A673 (cell line): ENCODE measurements at places on chromosomes 4 and X.

- no peaks in the 10 kb centered on the region for H3K4me1 ChIP-seq
- H3K36me3 ChIP-seq, result no peaks in the 10 kb centered on the region
- peak; percentile 58 for DNase-seq
- no peaks in the 10 kb centered on the region for H3K27me3 ChIP-seq
These were observed 46.9 kb upstream of the SLC25A4 start for GRCh38 chr4:185096032-185096653.

DNA sequence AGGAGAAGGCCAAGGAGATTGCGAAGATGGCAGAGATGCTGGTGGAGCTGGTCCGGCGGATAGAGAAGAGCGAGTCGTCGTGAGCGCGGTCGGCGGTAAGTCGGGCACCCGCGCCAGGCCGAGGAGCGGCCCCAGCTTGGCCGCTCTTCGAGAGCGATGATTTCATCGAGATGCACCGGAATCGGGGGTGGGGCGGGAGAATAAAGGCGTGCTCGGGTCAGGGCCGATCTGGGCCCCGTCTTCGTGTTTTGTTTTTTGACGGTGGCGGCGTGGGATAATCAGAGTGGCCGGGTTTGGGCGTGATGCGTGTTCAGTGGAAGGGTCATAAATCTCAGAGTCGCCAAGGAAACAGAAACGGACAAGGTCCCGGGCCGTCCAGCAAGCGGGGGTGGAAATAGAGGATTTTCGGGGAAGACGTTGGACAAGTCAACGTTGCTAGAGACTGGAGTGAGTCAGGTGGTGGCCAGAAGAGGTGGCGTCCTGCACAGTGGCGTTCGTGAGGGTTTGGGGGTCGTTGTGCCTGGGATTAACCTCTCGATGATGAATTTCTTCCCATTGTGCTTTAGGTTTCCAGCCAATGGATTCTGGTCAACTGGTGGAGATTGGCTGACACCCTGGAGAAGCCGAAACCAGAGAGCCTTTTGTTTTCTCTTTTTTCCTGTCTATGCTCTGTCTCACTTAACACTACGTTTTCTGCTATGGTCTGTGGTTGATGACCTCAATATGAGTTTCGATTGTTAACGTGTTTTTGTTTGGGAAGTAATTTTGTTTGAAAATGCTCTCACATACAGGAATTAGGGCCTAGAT is 882 bp downstream of the MRFAP1 start:
- peaks cover 9% of the 10 kb centered on the region for H3K4me1 ChIP-seq
- H3K27me3 ChIP-seq, result no peaks in the 10 kb centered on the region
- H3K27ac ChIP-seq, result peak overlapping the region; percentile 91
- no peak for DNase-seq
- peaks cover 25% of the 10 kb centered on the region for H3K36me3 ChIP-seq

DNA sequence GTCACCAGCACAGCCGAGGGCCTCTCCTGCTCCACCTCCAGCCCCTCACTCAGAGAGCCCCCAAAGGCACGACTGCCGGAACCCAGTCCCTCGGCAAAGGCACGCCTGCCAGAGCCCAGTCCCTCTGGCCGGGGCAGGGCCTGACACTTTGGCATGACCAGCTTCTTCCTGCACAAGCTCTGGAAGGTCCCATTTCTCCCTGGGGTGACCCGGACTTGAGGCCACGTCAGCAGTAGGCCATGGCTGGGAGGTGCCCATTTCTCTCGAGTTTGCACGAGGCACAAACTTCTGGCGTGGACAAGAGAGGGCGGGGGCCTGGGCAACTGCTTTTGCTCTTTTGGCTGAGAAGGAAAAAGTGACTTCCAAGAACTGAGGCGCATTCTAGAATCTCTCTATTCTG is 62.2 kb upstream of the GPR78 start:
- H3K36me3 ChIP-seq, result no peaks in the 10 kb centered on the region
- no peak overlapping the region for H3K4me3 ChIP-seq
- no peak overlapping the region for H3K27ac ChIP-seq
- H3K27me3 ChIP-seq, result no peaks in the 10 kb centered on the region

- H3K27ac ChIP-seq, result no peak overlapping the region
- no peak overlapping the region for H3K4me3 ChIP-seq
- no peaks in the 10 kb centered on the region for H3K27me3 ChIP-seq
- no peaks in the 10 kb centered on the region for H3K4me1 ChIP-seq
- DNase-seq, result no peak
These were observed 179.5 kb upstream of the GATB start for GRCh38 chr4:151940291-151940690.

DNA sequence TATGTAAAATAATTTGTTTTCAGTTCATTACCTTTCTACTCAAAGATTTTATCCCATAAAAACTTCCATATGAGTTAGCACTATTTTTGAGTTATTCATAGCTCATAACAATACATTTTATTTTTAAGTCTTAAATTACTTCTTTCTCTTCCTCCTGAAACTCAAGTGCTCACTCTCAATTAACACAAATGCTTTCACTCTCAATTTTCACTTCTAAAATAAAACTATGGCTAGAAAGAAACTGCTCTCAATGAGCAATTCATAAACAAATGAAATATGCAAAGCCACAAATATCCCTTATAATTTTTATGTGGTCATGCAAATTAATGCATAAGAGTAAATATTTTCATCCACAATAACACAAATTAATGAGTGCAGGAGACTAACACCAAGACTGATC is 38.8 kb downstream of the MAML3 start:
- H3K4me1 ChIP-seq, result no peaks in the 10 kb centered on the region
- no peaks in the 10 kb centered on the region for H3K27me3 ChIP-seq
- no peak for DNase-seq
- no peak overlapping the region for H3K4me3 ChIP-seq

- peak; percentile 47 for DNase-seq
- H3K4me3 ChIP-seq, result no peak overlapping the region
- H3K27ac ChIP-seq, result no peak overlapping the region
These were observed 63.8 kb upstream of the ANXA10 start for GRCh38 chr4:168028568-168028967.

GRCh38 chr4:8033829-8034528 is 94.3 kb upstream of the AFAP1 start:
- H3K27ac ChIP-seq, result no peak overlapping the region
- DNase-seq, result no peak
- H3K36me3 ChIP-seq, result no peaks in the 10 kb centered on the region
- no peak overlapping the region for H3K4me3 ChIP-seq
- peaks cover 7% of the 10 kb centered on the region for H3K4me1 ChIP-seq

GRCh38 chr4:176002007-176002613 is 63.5 kb upstream of the WDR17 start:
- peak; percentile 12 for DNase-seq
- H3K4me1 ChIP-seq, result no peaks in the 10 kb centered on the region

- DNase-seq, result no peak
- no peak overlapping the region for H3K27ac ChIP-seq
- no peak overlapping the region for H3K4me3 ChIP-seq
- H3K36me3 ChIP-seq, result no peaks in the 10 kb centered on the region
- H3K4me1 ChIP-seq, result no peaks in the 10 kb centered on the region
These were observed 73.4 kb downstream of the NBDY start for GRCh38 chrX:56802428-56802827.

DNA sequence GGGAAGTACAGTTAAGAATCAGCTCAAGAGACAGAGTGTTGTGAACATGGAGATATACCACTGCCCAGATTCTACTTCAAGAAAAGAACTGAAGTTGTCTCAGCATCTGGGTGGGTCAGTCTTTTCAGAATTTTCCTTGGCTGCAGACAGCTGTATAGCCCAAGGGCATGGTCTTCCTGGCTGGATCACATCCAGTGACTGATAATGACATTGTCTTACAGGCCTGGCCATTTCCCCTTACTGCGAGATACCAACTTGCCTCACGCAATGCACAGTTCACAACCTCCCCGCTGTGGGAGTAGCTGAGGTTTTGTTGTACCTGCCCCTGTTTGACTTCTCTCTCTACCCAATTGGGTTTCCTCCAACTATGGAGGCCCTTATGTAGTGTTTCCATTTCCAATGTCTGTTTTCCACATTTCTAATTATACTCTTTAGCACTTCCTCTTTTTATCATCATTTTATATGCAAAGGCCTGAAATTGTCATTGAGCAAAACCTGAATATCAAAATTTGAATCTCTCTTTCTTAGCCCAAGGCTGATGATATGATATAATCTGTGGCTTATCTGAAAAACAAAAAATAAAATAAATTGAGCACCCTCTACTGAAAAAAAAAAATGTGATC is 209.1 kb downstream of the NAF1 start:
- no peak overlapping the region for H3K27ac ChIP-seq
- H3K4me1 ChIP-seq, result no peaks in the 10 kb centered on the region
- H3K4me3 ChIP-seq, result no peak overlapping the region
- no peak for DNase-seq
- H3K27me3 ChIP-seq, result no peaks in the 10 kb centered on the region

GRCh38 chrX:56733459-56734046 is 4.5 kb downstream of the NBDY start:
- no peaks in the 10 kb centered on the region for H3K27me3 ChIP-seq
- peaks cover 4% of the 10 kb centered on the region for H3K4me1 ChIP-seq
- H3K36me3 ChIP-seq, result peaks cover 4% of the 10 kb centered on the region
- DNase-seq, result peak; percentile 75
- H3K4me3 ChIP-seq, result no peak overlapping the region
- no peak overlapping the region for H3K27ac ChIP-seq

DNA sequence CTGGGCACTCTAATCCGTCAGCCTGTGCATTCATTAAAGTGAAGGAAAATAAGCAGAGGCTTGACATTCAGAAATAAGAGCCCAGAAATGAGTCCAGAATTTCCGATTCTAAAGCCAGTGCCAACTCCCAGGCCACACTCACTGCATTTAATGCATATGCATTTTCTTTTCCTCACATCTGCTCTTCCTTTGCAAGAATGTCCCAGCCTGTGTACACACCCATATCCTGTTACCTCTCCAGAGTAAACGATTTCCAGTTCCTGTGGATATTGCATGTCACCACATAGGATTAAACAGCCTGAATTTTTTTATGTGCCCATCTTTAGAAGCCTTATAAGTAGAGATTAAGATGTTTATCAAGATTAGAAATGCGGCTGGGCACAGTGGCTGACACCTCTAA is 27.5 kb downstream of the ARX start:
- H3K36me3 ChIP-seq, result no peaks in the 10 kb centered on the region
- no peak overlapping the region for H3K4me3 ChIP-seq
- H3K4me1 ChIP-seq, result peaks cover 25% of the 10 kb centered on the region

GRCh38 chrX:48613502-48614160 is 16.3 kb downstream of the WDR13 start:
- no peak overlapping the region for H3K4me3 ChIP-seq
- no peak overlapping the region for H3K27ac ChIP-seq
- H3K4me1 ChIP-seq, result no peaks in the 10 kb centered on the region
- no peak for DNase-seq

GRCh38 chrX:38811515-38812243 is 10.4 kb downstream of the MID1IP1 start:
- no peak overlapping the region for H3K27ac ChIP-seq
- H3K4me3 ChIP-seq, result no peak overlapping the region

- H3K27me3 ChIP-seq, result no peaks in the 10 kb centered on the region
- no peaks in the 10 kb centered on the region for H3K4me1 ChIP-seq
- no peak overlapping the region for H3K4me3 ChIP-seq
These were observed 56.6 kb downstream of the PPM1K start for GRCh38 chr4:88227734-88228133.

- DNase-seq, result no peak
- no peaks in the 10 kb centered on the region for H3K27me3 ChIP-seq
- no peak overlapping the region for H3K4me3 ChIP-seq
- H3K27ac ChIP-seq, result no peak overlapping the region
These were observed 14.3 kb upstream of the RAB9B start for GRCh38 chrX:103846386-103846785.

GRCh38 chrX:150463566-150463965 is 100.4 kb downstream of the MAMLD1 start:
- H3K4me3 ChIP-seq, result no peak overlapping the region
- no peaks in the 10 kb centered on the region for H3K36me3 ChIP-seq
- no peak overlapping the region for H3K27ac ChIP-seq
- no peaks in the 10 kb centered on the region for H3K4me1 ChIP-seq
- no peak for DNase-seq

GRCh38 chr4:124753941-124754581 is 41.5 kb upstream of the ANKRD50 start:
- H3K36me3 ChIP-seq, result no peaks in the 10 kb centered on the region
- H3K4me3 ChIP-seq, result no peak overlapping the region
- no peaks in the 10 kb centered on the region for H3K27me3 ChIP-seq
- H3K27ac ChIP-seq, result no peak overlapping the region

GRCh38 chrX:74286950-74287740 is 16.8 kb upstream of the ZCCHC13 start:
- peaks cover 32% of the 10 kb centered on the region for H3K36me3 ChIP-seq
- no peak for DNase-seq
- no peak overlapping the region for H3K27ac ChIP-seq
- peaks cover 5% of the 10 kb centered on the region for H3K4me1 ChIP-seq
- no peaks in the 10 kb centered on the region for H3K27me3 ChIP-seq

- H3K27me3 ChIP-seq, result peaks cover 6% of the 10 kb centered on the region
- no peak for DNase-seq
- H3K4me3 ChIP-seq, result no peak overlapping the region
- H3K4me1 ChIP-seq, result no peaks in the 10 kb centered on the region
These were observed 32.4 kb upstream of the PGM2 start for GRCh38 chr4:37794056-37794455.

DNA sequence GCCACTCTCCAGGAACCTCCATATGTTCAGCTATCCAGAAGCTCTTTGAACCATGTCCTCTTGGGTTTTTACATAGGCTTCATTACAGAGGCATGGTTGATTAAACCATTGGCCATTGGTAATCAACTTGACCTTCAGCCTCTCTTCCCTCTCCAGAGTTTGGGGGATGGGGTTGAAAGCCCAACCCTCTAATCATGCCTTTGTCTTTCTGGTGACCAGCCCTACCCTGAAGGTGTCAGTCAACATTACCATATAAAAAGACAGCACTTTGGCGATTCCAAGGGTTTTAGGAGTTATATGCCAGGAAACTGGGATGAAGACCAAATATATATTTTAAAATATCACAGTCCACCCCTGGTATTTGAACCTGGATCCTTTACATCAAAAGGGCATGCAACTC is 222.5 kb downstream of the CHIC1 start:
- H3K4me3 ChIP-seq, result no peak overlapping the region
- H3K36me3 ChIP-seq, result no peaks in the 10 kb centered on the region
- no peak for DNase-seq
- H3K27ac ChIP-seq, result no peak overlapping the region
- H3K4me1 ChIP-seq, result no peaks in the 10 kb centered on the region

- H3K27me3 ChIP-seq, result peaks cover 60% of the 10 kb centered on the region
- H3K36me3 ChIP-seq, result no peaks in the 10 kb centered on the region
- DNase-seq, result peak; percentile 83
- peak within 1 kb of the TSS; percentile 46 for H3K4me3 ChIP-seq
These were observed at the start of gene JAKMIP1 for GRCh38 chr4:6200011-6200921. TSS of gene JAKMIP1 (minus strand) at chr4:6200549. CDS start at chr4:6112850, 87,699 bp downstream.

- DNase-seq, result no peak
- H3K4me3 ChIP-seq, result no peak overlapping the region
- no peak overlapping the region for H3K27ac ChIP-seq
- no peaks in the 10 kb centered on the region for H3K4me1 ChIP-seq
These were observed 149.0 kb downstream of the POU4F2 start for GRCh38 chr4:146787731-146788130.

GRCh38 chr4:166662266-166662843 is 571.9 kb downstream of the SPOCK3 start:
- H3K27me3 ChIP-seq, result no peaks in the 10 kb centered on the region
- H3K36me3 ChIP-seq, result no peaks in the 10 kb centered on the region
- DNase-seq, result no peak

GRCh38 chr4:135412213-135412612 is 1210.6 kb upstream of the PABPC4L start:
- DNase-seq, result no peak
- no peak overlapping the region for H3K27ac ChIP-seq
- H3K27me3 ChIP-seq, result no peaks in the 10 kb centered on the region
- H3K4me3 ChIP-seq, result no peak overlapping the region
- no peaks in the 10 kb centered on the region for H3K4me1 ChIP-seq

- H3K36me3 ChIP-seq, result no peaks in the 10 kb centered on the region
- peak overlapping the region; percentile 82 for H3K27ac ChIP-seq
- H3K4me1 ChIP-seq, result no peaks in the 10 kb centered on the region
These were observed 686 bp downstream of the FIP1L1 start for GRCh38 chr4:53378171-53378482.
